Cortex of kidney (tissue), 1 donor: ENCODE measurements at places on chromosomes 1 and 21.

GRCh38 chr1:44436401-44437106, 31.5 kb downstream of the RNF220 start:
- DNase-seq = no peak

- DNase-seq = no peak
Measured at GRCh38 chr1:3821447-3821846, 25.1 kb upstream of the LRRC47 start.

GRCh38 chr1:114008480-114008941, 29.2 kb downstream of the OLFML3 start:
- no peak for DNase-seq

- no peak for DNase-seq
Measured at GRCh38 chr1:41383094-41383852, 22.0 kb downstream of the FOXO6 start.

GRCh38 chr1:55767171-55767570, 552.0 kb upstream of the USP24 start:
- DNase-seq = no peak

DNA sequence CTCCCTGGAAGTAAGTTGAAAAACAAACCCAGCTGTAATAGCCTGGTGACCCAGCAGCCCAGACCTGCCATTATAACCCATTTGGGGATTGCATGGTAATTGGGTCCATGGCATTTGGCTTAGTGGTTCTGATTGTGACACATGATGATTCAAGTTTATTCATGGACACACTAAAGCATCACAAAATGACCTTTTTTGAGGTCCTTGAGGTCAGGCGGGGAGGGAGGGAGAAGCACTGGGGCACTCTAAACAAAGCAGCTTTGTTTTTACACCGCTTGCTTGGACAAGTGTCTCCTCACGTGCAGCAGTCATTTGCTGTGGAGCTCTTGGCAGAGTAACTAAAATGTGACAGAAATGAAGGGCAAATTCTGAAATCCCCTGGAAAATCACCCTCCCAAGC, 241.0 kb upstream of the SGIP1 start:
- no peak for DNase-seq

GRCh38 chr1:96749618-96750017, 28.0 kb downstream of the PTBP2 start:
- DNase-seq = no peak

- DNase-seq = no peak
Measured at GRCh38 chr1:66285618-66286270, 248.2 kb upstream of the SGIP1 start.

DNA sequence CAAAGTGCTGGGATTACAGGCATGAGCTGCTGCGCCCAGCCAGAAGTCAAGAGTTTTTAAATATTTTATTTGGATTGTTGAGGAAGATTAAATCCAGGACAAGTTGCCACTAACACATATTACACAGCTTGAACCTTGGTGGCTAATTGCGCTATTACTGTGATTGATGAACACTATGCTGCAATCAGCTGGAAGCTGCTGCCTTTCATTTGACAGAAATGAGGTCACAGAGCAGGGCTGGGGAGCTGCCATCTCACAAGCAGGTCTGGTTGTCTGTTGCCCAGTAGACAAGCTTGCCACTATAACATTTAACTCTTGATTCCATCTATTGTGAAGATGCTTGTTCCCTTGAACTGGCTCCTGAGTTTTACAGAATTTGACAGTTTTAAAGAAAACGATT, 37.4 kb upstream of the NRDC start:
- DNase-seq = no peak
